ENCODE measurements at places on chromosomes 3 and 15.

DNA sequence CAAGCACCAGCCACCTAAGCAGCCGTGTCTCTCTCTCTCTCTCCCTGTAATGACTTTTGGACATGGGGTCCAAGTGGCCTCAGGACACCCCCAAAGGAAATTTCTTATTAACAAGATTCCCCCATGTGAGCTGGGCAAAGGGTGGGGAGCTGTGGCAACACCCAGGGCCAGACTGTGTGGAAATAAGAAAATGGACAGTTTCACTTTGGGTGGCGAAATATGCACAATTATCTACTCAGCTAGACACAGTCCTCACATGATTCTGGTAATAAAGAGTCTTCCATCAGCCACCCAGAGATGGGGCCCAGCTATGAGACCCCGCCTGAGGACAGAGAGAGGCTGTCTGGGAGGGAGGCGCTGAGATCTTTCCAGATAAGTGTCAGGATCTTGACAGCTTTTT is 96.8 kb upstream of the TPM1 start:
- DNase-seq = no peak

DNA sequence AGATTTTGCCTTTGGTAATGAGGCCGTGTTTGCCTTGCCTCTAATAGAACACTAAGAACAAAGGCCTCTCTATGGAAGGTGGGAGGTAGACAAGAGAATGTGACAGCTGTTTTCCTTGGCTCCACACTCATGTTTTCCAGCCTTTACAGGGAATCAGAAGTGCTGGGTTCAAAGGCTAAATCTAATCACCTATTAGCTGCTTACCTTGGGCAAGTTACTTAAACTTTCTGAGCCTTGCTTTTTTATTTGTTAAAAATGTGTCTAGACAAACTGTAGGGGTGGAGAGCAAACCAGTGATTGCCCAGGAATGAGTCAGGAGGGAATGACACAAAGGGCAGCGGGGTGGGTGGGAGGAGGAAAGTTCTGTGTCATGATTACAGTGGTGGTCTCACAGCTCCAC is 179.0 kb downstream of the P3H2 start:
- DNase-seq = no peak

GRCh38 chr15:60982249-60982910 is 246.7 kb downstream of the RORA start:
- DNase-seq = no peak

DNA sequence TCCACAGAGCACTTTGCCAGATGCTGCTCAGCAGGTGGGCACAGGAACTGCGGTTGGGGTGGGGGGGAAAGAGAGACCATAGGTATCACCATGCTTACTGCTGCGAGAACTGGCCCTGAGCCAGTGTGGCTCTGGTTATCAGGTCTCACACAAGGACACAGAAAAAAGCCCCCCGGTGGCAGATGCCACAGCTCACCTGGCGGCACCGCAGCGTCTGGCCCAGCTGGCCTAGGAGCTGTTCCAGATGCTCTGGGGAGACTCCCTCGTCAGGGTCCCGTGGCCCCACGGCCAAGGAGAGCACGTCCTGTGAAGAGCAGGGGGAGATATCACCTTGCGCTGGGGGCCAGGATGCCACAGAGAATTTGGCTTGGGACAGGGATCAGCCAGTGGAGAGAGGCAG is 10.8 kb downstream of the CDAN1 start:
- no peak for DNase-seq

Measured in left cardiac atrium (tissue), 4 donors.